ENCODE measurements at places on chromosomes 2 and 18. TPM values are rescaled to one million over a fixed set of nuclear protein-coding genes. Genes with fewer than 3 reads are reported as not detected.
A peak's percentile ranks its signal among the peaks of the same experiment; 100 is the strongest.

DNA sequence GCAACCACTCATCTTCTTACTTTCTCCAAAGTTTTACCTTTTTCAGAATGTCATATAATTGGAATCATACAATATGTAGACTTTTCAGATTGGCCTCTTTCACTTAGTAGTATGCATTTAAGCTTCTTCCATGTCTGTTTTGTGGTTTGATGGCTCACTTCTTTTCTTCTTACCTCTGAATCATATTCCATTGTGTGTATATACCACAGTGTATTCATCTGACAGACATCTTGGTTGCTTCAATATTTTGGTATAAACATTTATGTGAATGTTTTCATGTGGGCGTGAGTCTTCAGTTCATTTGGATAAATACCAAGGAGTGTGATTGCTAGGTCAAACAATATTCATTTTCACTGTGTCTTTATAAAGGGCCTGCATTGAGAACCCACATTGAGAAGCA is 136.1 kb upstream of the NOSTRIN start:
- no peaks in the 10 kb centered on the region for H3K4me1 ChIP-seq
- no peak overlapping the region for H3K4me3 ChIP-seq
- no peaks in the 10 kb centered on the region for H3K36me3 ChIP-seq
- H3K27me3 ChIP-seq: no peaks in the 10 kb centered on the region
- no peak for DNase-seq
- no peak overlapping the region for H3K27ac ChIP-seq

The FER1L5 gene
- 0.73 TPM for total RNA-seq

DNA sequence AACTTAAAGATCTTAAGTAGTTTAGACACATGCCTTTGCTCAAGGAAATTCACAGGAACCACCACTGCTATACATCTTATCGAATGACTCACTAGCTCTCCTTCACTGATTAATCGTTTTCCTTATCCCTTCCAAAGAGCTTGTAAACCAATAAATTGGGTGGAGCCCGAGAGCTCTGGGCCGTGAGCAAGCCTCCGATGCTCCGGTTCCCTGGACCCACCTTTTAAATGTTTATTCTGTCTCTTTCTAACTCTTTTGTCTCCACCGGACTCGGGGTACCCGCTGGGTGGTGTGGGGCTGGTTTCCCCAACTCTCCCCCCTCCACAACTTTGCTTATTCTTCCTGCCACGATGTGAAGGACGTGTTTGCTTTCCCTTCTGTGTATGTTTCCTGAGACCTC is 292.9 kb upstream of the TMEFF2 start:
- no peak for DNase-seq
- H3K4me1 ChIP-seq: no peaks in the 10 kb centered on the region

GRCh38 chr2:206225435-206226232 is 48.8 kb upstream of the ZDBF2 start:
- H3K27ac ChIP-seq: no peak overlapping the region
- H3K27me3 ChIP-seq: no peaks in the 10 kb centered on the region
- H3K4me3 ChIP-seq: no peak overlapping the region
- no peak for DNase-seq

The AP1S3 gene
- total RNA-seq: 4.7 TPM

GRCh38 chr2:235564884-235565530 is 71.2 kb downstream of the AGAP1 start:
- no peak overlapping the region for H3K4me3 ChIP-seq
- DNase-seq: no peak
- H3K4me1 ChIP-seq: no peaks in the 10 kb centered on the region
- no peaks in the 10 kb centered on the region for H3K36me3 ChIP-seq
- no peak overlapping the region for H3K27ac ChIP-seq
- H3K27me3 ChIP-seq: no peaks in the 10 kb centered on the region

DNA sequence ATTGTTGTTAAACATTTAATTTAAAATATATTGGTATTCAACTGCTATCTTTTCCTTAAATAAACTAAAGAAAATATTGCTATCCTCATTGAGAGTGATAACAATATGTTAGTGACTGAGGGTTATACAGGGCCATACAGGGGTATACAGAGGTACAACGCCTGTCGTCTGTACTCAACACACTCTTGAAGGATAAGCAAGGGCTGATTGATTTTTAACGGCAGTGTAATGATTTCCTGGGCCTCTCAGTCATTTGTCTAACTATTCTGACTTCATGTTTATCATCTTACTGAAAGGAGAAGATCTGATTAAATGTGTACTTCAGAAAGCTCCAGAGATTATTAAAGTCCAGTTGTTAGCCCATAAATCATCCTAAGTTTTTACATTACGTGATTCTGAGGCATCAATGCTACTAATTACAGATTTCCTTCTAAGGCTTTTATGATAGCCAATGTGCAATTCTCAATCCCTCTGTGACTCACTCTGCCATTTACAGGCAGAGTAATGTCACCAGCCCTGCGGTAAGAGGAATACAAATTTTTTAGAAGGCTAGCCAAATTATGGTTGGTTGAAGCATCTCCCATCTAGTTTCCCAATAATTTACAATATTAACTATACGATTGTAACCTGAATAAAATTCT is 893.0 kb upstream of the CHAC2 start:
- no peak for DNase-seq
- no peaks in the 10 kb centered on the region for H3K4me1 ChIP-seq
- no peak overlapping the region for H3K4me3 ChIP-seq
- H3K27me3 ChIP-seq: no peaks in the 10 kb centered on the region
- no peak overlapping the region for H3K27ac ChIP-seq

- H3K27ac ChIP-seq: peak overlapping the region; percentile 46
- DNase-seq: peak; percentile 31
- no peaks in the 10 kb centered on the region for H3K36me3 ChIP-seq
- H3K4me1 ChIP-seq: no peaks in the 10 kb centered on the region
- H3K4me3 ChIP-seq: no peak overlapping the region
Measured at GRCh38 chr2:128389388-128390086, 70.9 kb upstream of the HS6ST1 start.

DNA sequence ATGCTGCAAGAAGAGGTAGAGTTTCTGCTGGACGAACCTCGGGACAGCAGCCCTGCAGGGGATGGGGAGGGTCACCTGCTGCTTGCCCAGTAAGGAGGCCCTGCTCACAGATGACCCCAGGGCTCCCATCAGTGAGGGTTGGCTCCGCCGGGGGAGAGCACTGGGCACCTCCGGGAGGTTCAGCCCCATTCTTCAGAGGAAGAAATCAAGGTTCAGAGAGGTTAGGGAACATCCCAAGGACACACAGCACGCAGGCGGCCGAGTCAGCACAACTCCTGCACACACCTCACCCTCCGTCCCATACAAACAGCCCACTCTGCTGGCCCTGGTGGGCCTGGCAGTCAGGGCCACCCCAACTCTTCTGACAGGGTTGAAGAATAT is 11.7 kb upstream of the CCDC74B start:
- H3K36me3 ChIP-seq: no peaks in the 10 kb centered on the region
- no peak overlapping the region for H3K27ac ChIP-seq
- H3K4me3 ChIP-seq: no peak overlapping the region
- no peak for DNase-seq
- H3K27me3 ChIP-seq: no peaks in the 10 kb centered on the region

The FTCDNL1 gene
- 5.9 TPM for total RNA-seq

The GNAL gene
- 15.4 TPM for total RNA-seq

DNA sequence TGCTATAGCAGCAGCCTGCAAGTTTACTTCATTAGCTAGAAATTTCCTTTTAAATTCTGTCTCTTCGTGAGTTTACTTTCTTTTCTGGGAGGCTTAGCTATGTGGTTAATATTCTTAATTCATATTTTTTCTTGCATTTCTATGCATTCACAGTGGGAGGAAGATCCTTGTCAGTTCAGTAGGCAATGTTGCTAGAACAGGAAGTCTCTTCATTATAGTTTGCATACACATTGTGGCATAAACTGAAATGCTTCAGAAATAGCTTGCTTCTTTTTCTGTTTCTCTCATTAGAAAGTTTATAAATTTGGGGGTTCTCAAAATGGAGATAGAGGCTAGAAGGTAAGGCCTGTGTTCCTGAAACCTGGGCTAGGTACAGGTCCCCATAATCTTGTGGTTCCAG is 8.1 kb upstream of the ARHGAP15 start:
- H3K27ac ChIP-seq: no peak overlapping the region
- H3K36me3 ChIP-seq: no peaks in the 10 kb centered on the region
- no peaks in the 10 kb centered on the region for H3K27me3 ChIP-seq
- DNase-seq: no peak

DNA sequence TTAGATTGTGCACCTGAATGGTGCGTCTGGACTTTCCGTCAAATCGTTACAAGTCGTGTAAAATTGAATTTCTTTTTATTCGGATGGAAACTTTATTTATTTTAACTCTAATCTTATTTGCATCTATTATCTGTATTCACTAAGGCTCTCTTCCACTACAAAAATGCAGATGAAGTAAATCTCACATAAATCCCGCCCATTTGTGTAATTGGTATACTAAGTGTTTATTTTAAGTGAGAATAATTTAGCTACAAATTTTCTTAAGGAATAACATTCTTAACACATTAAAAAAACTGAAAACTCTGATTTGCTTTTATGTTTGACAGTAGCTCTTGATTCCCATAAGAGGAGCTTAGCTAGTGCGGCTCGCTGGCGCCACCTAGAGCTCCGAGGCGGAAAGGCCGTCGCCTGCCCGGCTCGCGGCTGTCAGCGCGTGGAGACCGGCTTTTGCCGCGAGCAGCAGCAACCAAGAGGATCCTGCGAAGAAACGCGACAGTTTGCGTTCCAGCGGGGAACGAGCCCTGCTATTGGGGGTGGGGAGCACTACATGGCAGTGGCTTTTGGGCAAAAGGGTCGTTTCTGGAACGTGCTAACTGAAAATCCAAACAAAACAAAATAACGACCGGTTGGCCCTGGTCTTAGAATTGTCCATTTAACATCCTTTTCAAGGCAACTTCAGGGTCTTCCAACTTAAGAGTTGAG is 6.7 kb downstream of the SP9 start:
- peak overlapping the region; percentile 48 for H3K4me3 ChIP-seq
- H3K4me1 ChIP-seq: peaks cover 3% of the 10 kb centered on the region
- peaks cover 19% of the 10 kb centered on the region for H3K27me3 ChIP-seq
- H3K27ac ChIP-seq: no peak overlapping the region
- peak; percentile 87 for DNase-seq

GRCh38 chr2:239775623-239776435 is 249.3 kb downstream of the NDUFA10 start:
- no peaks in the 10 kb centered on the region for H3K36me3 ChIP-seq
- no peaks in the 10 kb centered on the region for H3K4me1 ChIP-seq
- no peak for DNase-seq
- H3K27ac ChIP-seq: no peak overlapping the region
- no peaks in the 10 kb centered on the region for H3K27me3 ChIP-seq

The TBR1 gene
- not detected for total RNA-seq

The FEV gene
- total RNA-seq: not detected

DNA sequence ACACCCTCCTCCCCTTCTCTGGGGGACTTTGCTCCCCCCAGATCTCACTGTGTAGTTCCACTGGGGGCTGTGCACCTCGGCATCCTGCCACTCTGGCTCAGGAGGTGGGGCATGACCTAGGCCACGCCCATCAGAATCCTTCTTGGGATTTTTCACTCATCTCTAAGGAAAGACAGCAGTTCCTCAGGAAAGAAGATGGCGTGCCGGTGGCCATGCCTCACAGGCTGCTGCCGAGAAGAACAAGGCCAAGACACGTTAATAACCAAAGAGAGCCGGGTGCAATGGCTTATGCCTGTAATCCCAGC is 3.2 kb downstream of the NMUR1 start:
- no peaks in the 10 kb centered on the region for H3K36me3 ChIP-seq
- peaks cover 4% of the 10 kb centered on the region for H3K4me1 ChIP-seq
- H3K4me3 ChIP-seq: no peak overlapping the region
- no peak overlapping the region for H3K27ac ChIP-seq
- DNase-seq: no peak
- no peaks in the 10 kb centered on the region for H3K27me3 ChIP-seq

The TGFBRAP1 gene
- 28.5 TPM for total RNA-seq

All from breast epithelium (tissue), 4 donors.